NCI-H1092 (cell line): ENCODE measurements at places on chromosomes 4 and X.

DNA sequence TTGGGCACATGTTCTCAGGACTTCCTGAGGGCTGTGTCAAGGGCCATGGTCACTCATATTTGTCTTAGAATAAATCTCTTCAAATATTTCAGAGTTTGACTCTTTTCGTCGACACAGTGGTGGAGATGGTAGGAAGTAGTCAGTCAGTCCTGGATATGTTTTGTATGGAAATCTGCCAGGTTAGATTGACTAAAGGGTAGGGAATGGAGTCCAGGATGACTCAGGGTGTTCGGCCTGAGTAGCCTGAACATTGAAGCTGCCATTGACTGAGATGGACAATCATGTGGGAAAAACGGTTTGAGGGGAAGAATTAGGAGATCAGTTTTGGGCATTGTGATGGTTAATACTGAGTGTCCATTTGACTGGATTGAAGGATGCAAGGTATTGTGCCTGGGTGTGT, 177.1 kb upstream of the CENPE start:
- DNase-seq, result no peak

GRCh38 chr4:78749258-78749971, 26.7 kb upstream of the BMP2K start:
- no peak for DNase-seq

GRCh38 chr4:73308286-73308685, 49.7 kb upstream of the ANKRD17 start:
- no peak for DNase-seq

DNA sequence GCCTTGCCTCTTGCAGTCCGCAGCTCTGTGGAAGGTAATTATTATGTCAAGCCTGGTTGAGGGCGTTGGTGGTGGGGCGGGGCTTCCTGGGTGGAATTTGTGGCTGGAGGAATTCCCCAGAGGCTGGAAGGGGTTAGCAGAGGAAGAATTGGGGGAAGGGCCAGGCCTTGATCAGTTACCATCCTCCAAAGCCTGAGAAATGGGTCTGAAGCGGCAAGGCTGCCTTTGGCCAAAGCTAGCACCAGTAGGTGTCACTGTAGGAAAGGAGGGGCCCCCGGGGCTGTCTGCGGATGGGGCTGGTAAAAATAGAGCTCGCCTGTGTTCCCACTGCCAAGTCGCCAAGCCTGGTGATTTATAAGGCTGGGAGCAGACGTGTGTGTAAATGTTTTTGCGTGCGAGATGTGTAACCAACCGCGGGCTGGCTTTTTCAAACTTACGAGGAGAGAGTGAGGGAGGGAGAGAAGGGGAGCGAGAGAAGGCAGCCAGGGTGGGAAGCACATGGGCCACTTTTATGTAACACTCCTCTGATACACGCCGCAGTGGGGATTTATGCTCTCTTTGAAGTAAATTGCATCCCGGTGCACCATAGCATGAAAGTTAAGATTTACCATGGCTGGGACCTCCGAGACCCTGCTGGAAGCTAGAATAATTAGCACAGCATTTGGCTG, 367.0 kb downstream of the BCOR start:
- DNase-seq, result no peak

GRCh38 chr4:52358366-52358765, 300.7 kb downstream of the USP46 start:
- DNase-seq, result no peak

DNA sequence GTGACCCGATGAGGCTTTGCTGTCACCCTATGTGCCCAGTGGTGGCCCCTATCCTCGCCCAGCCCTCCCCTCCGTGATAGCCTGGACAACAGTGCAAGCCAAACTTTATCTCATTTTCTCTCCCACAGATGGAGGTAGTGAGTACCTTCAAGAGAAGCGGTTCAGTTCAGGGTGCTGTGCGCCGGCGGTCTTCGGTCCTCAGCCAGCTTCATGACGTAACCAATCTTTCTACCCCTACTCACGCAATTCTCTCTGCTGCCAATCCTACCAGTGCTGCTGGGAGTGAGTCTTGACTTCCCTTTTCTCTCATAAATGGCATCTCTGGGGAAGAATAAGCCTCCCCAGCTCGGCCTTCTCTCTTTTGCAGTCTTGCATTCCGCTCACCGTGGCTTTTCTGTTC, 29.5 kb downstream of the CCNQ start:
- no peak for DNase-seq

DNA sequence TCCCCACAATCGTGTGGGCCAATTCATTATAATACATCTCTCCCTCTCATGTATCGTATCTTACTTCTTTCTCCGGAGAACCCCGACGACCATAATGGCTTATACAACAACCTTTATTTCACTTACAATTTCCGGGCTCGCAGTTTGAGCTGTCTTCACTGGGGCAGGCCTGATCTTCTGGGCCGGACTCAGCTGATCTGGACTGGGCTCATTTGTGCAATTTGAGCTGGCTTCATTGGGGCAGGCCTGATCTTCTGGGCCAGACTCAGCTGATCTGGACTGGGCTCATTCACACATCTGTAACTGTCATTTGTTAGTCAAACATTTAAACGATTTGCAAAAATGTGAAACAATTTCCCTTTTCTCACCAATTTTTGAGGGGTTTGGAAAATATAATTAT, 171.5 kb upstream of the FRG1 start:
- DNase-seq, result no peak

DNA sequence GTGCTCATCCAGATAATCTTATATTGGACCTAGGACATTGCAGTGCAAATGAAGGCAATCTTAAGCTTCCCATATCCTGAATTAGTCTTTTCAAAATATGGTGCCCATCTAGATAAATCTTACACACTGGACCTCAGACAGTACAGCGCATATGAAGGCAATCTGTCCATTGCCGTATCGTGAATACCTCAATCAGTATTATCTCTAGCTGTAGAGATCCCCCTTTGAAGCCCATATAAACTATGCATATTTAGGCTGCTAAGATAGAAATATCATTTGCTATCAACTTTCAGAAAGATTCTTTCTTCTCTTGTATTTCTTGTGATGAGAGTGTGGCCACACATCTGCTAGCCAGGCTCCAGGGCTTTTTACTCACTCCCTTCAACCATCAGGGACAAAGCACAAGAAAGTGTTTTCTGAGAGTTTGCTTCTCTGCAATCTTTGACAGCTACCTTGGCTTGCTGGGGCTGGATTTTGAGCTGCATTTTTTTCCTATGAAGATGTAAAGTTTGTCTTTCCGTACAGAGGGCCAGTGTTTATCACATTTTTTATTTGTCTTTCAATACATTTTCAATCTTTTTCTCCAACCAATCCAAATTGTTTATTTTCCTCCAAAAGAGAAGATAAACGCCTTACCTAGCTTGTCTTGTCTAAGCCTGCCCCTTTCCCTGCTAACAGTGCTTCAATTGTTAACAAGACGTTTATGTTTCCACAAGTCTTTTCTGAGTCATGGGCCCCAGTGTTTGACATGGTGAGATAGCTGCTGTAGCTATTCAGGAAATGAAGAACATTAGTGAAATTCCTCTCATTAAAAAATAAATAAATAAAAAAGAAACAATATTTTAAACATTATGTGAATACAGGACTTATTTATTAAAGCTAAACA, 57.6 kb upstream of the FAT1 start:
- DNase-seq, result no peak

DNA sequence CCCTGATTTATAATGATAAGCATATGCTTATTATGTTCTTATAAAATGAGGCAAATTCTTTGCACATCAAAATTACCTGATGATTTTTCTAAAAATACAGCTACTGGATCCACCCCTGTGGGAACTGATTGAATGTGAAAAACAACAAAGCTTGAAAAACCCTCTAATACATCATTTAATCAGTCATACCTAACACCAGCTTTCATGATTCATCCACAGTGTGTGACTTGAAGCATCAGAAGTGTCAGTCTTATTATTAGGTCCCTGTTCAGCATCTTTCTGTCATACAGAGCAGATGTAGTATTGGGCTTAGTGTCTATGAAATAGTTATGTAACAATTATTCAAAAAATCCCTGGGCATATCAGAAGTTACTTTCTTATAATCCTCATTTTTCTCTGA, 671.3 kb upstream of the GALNT7 start:
- no peak for DNase-seq

- DNase-seq, result no peak
Observed at GRCh38 chr4:2047031-2047660, 12.0 kb upstream of the NAT8L start.

- no peak for DNase-seq
Observed at GRCh38 chrX:151563449-151563848, at the start of gene PASD1. Gene PASD1 (plus strand): TSS chrX:151563675. CDS start chrX:151601554, 37,879 bp downstream.

DNA sequence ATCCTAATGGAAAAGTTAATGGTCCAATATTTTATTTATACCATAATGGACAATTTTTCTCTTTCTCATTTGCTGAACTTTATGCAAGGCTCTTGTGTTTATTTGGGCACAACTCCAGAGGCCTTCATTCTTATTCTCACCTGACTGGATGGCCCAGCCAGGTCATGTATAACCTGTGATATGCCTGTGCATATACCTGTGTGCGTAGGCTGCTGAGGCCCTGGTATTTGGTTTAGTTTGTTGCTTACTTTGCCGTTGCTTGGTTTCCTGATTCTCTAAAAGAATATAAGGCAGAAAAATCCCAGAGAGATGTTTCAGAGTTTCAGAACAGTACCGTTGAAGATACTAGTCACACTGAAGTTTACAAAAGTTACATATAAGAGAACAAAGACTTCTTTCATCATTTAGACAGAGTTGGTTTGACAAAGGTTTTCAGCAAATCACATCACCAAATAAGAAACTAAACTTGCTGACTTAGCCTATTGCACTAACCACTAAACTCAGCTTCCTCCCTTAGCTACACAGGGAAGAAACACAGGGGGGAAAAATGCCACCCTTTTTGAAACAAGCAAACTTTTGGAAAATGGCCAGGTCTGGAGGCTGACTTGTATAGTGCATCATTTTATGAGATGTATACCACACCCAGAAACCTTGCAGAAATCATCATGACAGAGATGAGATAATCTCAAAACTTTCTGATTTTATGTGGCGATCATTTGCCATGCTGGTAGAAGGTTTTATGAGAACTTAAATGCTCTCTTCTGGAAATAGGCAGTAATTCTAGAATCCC, 248.5 kb downstream of the GRIA3 start:
- DNase-seq, result no peak

DNA sequence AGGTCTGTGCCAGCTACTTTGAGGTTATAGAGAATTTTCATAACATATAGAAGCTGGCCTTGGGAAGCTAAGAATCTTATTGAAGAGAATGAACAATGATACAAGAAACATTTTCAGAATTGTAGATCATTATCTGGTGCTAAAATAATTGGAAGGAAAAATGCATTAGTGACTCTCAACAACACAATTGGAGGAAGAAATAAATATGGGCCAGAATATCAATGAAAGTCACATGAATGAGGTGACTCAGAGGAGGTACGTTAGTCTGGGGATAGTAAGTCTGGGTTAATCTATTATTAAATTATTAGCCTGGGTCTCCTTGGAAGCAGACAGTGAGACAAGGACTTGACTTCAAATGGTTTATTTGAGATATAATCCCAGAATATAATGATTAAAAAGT, 529.3 kb upstream of the SLIT2 start:
- DNase-seq, result no peak

DNA sequence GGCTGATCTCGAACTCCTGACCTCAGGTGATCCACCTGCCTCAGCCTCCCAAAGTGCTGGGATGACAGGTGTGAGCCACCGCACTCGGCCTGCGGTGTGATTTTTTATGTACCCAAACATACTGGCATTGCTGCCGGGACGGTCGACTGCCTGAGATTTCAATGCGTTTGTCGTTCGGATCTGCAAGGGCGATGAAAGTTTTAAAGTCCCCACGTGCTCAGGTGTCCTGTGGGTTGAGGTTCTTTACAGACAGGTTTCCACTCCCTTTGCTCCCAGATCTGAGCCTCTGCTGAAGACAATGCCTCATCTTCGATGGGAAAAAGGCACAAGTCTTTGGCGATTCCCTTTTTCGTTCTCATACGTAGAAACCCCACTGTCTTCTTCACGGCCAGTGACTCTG, 78.1 kb upstream of the SHOX start:
- DNase-seq, result no peak

GRCh38 chrX:77635373-77635772, 150.6 kb downstream of the ATRX start:
- no peak for DNase-seq

- DNase-seq, result peak; percentile 92
Observed at GRCh38 chr4:145732895-145733880, 53.2 kb downstream of the C4orf51 start.

DNA sequence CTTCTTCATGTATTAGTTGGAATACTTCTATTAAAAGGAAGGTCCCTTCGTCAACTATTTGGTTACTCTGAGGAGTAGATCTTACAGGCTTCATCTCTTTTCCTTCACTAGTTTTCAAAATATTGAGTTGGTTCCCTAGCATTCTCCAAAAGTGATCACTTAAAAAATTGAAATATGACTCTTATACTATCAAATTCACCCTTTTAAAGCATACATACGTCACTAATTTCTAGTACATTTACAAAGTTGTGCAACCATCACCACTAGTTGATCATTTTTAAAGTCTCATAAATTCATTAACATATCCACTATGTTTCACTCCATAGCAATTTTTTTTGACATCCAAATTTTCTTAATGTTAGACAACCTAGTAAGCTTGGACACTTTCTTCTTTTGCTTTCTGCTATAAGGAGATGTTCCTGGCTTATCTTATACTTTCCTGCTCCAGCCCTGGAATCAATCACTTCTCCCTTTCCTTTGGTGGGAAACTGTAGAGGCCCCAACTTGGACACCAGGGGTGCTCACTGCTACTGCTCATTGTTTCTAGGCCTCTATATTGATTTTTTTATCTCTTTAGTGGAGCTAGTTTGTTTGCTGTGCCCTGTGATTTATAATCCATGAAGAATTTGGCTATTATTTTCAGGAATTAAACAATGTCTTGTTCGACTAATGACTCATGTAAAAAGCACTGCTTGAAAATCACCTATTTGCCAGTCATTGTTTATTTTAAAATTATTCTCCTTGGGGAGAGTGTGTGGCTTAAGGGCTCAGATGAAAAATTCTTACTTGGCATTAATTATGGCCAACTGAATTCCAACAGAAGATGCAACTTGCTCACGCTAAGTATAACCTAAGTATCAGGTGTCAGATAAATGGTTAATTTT, 4.0 kb upstream of the ZFX start:
- no peak for DNase-seq

DNA sequence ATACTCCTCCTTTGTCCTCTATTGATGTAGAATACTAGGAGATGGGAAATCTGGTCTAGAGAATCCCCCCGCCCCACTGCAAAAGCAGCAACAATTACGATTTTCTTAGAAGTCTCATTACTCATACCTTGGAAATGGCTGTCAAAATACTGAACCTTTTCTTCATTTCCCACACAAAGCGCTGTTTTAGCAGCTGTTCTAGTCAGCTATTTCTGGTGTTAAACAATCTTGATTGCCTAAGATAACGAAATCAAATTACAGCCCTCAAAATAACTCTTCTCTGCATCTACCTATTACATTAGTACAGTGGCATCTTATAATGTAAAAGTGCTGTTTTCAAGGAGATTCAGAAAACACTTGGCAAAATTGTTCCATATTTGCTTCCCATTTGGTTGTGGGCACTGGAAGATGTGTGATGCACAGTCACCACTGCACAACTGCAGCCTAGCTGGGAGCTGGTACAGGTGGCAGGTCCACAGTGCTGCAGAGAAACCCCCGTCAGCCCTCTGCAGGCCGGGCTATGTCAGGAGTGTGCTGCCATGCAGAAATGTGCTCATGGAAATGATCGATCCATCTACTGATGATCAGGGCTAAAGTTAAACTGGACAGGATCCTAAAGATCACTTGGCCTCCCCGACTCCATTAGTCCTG, 50.4 kb downstream of the TBC1D9 start:
- no peak for DNase-seq

GRCh38 chrX:68429216-68429615, 4.1 kb downstream of the OPHN1 start:
- DNase-seq, result no peak
